T-helper 17 cell (primary cell): ENCODE measurements at places on chromosomes 7 and 10.

GRCh38 chr10:93598157-93598556 lies 2.9 kb downstream of the RBP4 start:
- H3K4me1 ChIP-seq: peaks cover 2% of the 10 kb centered on the region
- peaks cover 2% of the 10 kb centered on the region for H3K36me3 ChIP-seq
- no peak overlapping the region for H3K27ac ChIP-seq

- H3K4me1 ChIP-seq: no peaks in the 10 kb centered on the region
- no peaks in the 10 kb centered on the region for H3K27me3 ChIP-seq
- no peak overlapping the region for H3K4me3 ChIP-seq
- H3K27ac ChIP-seq: no peak overlapping the region
- DNase-seq: no peak
These were observed 2.3 kb upstream of the ANKRD2 start for GRCh38 chr10:97570146-97570788.

DNA sequence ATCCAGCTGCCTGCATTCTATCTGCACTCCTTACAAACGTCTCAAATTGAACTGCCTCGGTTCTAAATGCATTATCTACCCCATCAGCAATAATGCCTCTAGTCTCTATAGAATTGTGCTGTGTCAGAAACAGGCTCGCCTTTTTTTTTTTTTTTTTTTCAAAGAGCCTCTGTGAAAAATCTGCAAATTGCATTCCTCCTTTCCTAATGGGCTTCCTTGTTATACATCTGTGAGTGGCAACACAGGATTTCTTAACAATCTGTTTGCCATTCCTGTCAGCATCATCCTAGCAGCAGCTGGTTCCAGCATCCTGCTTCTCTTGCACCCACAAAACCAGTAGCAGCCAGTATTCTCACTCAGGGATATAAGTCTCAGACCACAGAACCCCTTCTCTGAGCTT lies 413.5 kb upstream of the SEMA3D start:
- H3K4me3 ChIP-seq: no peak overlapping the region
- H3K4me1 ChIP-seq: no peaks in the 10 kb centered on the region
- H3K27me3 ChIP-seq: no peaks in the 10 kb centered on the region

DNA sequence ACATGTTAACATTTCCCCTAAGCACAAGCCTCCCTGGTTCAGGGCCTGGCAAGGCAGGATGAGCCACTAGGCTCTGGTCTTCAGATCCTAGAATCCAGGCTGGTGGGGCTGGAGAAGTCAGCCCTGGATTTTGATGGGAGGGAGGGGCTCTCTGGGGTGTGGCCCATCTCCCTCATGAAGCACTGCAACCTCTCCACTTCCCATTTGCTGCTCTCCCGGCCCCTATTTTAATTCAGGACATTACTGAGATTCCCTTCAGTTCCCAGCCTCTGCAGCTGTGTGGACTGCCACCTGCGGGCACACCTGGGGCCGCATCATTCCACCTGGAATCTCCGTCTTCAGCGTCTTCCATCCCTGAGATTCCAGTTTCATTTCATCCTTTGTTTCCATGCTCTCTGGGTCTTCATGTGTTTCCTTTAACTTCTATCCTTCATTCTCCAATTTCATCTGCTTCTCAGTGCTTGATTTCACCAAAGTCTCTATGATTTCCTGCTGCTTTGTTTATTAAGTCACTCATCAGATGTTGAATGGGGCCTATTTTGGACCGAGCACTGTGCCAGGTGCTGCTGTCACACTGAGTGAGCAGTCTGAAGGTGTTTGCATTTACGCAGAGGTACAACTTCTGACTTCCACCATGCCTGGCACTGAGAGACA lies 253.6 kb downstream of the WDR37 start:
- no peak overlapping the region for H3K4me3 ChIP-seq
- no peak overlapping the region for H3K27ac ChIP-seq
- H3K27me3 ChIP-seq: peaks cover 23% of the 10 kb centered on the region
- H3K36me3 ChIP-seq: no peaks in the 10 kb centered on the region

GRCh38 chr7:41711283-41712064 lies 8.6 kb upstream of the INHBA start:
- peaks cover 20% of the 10 kb centered on the region for H3K27me3 ChIP-seq
- no peak overlapping the region for H3K4me3 ChIP-seq
- no peak for DNase-seq
- H3K4me1 ChIP-seq: no peaks in the 10 kb centered on the region

- H3K36me3 ChIP-seq: no peaks in the 10 kb centered on the region
- no peak overlapping the region for H3K4me3 ChIP-seq
- DNase-seq: no peak
- no peak overlapping the region for H3K27ac ChIP-seq
These were observed 14.1 kb upstream of the SOSTDC1 start for GRCh38 chr7:16479591-16479990.

DNA sequence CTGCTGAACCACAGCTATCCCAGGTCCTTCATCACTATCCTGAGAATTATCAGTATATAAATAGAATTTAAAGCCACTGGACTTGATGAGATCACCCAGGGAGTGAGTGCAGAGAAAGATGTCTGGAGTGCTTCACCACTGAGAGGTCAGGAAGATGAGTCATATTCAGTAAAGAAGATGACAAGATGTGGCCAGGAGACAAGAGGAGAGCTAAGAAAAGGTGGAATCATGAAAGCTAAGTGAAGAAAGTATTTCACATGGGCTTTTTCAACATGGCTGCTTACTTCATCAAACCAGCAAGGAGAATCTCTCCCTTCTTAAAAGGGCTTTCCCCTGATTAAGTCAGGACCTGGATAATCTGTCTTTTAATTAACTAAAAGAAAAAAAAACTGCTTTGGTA lies 9.1 kb upstream of the PRKAR2B start:
- no peak overlapping the region for H3K4me3 ChIP-seq
- H3K4me1 ChIP-seq: no peaks in the 10 kb centered on the region
- peaks cover 12% of the 10 kb centered on the region for H3K27me3 ChIP-seq

- H3K27me3 ChIP-seq: no peaks in the 10 kb centered on the region
- DNase-seq: no peak
- H3K27ac ChIP-seq: no peak overlapping the region
These were observed 849.9 kb upstream of the GHITM start for GRCh38 chr10:83289373-83289772.

DNA sequence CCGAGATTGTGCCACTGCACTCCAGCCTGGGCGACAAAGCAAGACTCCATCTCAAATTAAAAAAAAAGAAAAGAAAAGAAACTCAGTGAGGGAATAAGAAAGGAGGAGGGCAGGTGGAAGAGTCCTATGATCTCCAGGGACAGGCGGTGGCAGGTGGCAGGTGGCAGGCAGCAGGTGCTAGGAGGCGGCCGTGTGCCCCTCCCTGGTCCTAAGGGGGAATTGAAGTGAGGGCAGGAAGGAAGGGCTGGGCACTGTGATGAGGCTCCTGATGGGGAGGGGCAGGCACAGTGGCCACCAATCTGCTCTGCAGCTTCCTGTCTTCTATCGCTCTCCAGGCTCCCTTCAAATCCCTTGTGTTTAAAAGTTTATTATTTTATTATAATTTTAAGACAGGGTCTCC lies 41.2 kb upstream of the UBE3C start:
- no peaks in the 10 kb centered on the region for H3K4me1 ChIP-seq
- DNase-seq: no peak
- H3K27ac ChIP-seq: no peak overlapping the region
- H3K27me3 ChIP-seq: no peaks in the 10 kb centered on the region
- H3K4me3 ChIP-seq: no peak overlapping the region

- H3K27ac ChIP-seq: no peak overlapping the region
- H3K27me3 ChIP-seq: no peaks in the 10 kb centered on the region
- peaks cover 6% of the 10 kb centered on the region for H3K4me1 ChIP-seq
- H3K4me3 ChIP-seq: no peak overlapping the region
- H3K36me3 ChIP-seq: no peaks in the 10 kb centered on the region
These were observed 15.3 kb downstream of the POT1 start for GRCh38 chr7:124914298-124914697.

GRCh38 chr10:132404169-132404880 lies 7.3 kb downstream of the PWWP2B start:
- no peak overlapping the region for H3K4me3 ChIP-seq
- H3K27ac ChIP-seq: no peak overlapping the region
- DNase-seq: no peak

GRCh38 chr7:82449910-82450309 lies 6.3 kb upstream of the CACNA2D1 start:
- no peaks in the 10 kb centered on the region for H3K4me1 ChIP-seq
- H3K4me3 ChIP-seq: no peak overlapping the region
- no peak for DNase-seq
- H3K36me3 ChIP-seq: no peaks in the 10 kb centered on the region
- no peak overlapping the region for H3K27ac ChIP-seq
- H3K27me3 ChIP-seq: peaks cover 9% of the 10 kb centered on the region

GRCh38 chr7:121994625-121995410 lies 121.9 kb downstream of the PTPRZ1 start:
- H3K4me3 ChIP-seq: no peak overlapping the region
- H3K27me3 ChIP-seq: no peaks in the 10 kb centered on the region
- no peak overlapping the region for H3K27ac ChIP-seq
- no peaks in the 10 kb centered on the region for H3K36me3 ChIP-seq
- H3K4me1 ChIP-seq: no peaks in the 10 kb centered on the region
